Tibial artery (tissue), 4 donors: ENCODE measurements at places on chromosomes 11 and 22.

DNA sequence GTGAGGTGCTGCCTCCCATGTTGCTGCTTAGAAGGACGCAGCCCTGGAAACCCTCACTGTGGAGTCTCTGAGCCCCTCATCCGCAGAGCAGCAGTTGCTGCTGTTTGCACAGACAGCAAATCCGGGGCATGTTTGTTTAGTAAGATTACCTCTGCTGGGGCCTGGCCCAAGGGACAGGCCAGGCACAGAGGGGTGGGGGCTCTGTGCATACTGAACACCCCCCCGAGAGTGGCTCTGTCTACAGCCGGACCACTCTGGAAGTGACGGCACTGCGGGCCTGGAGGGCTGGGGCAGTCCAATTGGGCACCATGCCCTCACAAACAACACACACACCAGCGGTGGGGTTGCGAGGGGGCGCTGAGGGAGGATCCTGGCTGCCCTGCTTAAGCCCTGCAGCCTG is 22.9 kb upstream of the CCDC188 start:
- no peak for DNase-seq

GRCh38 chr11:79321263-79321662 is 119.6 kb downstream of the TENM4 start:
- DNase-seq: no peak

DNA sequence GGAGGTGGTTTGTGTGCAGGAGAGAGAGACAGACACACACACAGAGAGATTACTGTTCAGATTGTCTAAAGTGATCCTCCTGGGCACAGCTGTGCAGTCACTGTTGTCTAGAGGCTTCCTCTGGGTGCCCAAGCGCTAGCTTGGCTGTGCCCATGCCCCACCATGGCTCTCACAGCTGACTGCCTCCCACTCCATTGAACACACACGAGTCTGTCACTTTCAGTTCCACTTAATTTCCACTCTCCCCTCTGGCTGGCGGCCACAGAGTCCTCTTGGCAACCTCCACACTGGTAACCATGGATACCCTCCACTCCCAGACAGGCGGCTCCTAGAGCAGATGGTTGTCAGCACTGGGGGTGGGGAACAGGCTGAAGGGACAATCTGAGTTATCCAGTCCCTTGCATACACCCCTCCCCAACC is 29.1 kb downstream of the MAP6 start:
- DNase-seq: peak; percentile 79

- no peak for DNase-seq
These were observed 28.8 kb upstream of the CHKA start for GRCh38 chr11:68150037-68150436.

- no peak for DNase-seq
These were observed 338.6 kb downstream of the SHANK2 start for GRCh38 chr11:70913715-70914231.

- peak; percentile 73 for DNase-seq
These were observed 32.5 kb upstream of the ATXN10 start for GRCh38 chr22:45638834-45639746.

DNA sequence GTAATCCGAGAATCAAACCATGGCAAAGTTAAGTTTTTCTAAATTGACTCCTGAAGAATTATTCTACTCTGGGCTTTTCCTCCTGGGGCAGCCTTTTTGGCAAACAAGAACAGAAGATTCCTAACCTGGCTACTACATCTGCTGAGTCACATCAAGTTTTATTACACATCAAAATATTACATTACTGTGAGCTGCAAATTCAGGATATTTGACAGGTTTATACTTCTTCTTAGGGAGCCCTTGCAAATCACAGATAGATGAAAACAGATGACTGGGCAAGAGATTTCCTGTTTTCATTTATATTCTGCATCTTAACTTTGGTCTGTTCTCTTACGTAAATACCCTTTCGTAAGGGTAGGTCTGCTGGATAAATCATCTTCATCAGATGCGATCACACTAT is 23.6 kb downstream of the XRRA1 start:
- DNase-seq: no peak

GRCh38 chr11:45168366-45169130 is 22.1 kb downstream of the PRDM11 start:
- DNase-seq: peak; percentile 55

DNA sequence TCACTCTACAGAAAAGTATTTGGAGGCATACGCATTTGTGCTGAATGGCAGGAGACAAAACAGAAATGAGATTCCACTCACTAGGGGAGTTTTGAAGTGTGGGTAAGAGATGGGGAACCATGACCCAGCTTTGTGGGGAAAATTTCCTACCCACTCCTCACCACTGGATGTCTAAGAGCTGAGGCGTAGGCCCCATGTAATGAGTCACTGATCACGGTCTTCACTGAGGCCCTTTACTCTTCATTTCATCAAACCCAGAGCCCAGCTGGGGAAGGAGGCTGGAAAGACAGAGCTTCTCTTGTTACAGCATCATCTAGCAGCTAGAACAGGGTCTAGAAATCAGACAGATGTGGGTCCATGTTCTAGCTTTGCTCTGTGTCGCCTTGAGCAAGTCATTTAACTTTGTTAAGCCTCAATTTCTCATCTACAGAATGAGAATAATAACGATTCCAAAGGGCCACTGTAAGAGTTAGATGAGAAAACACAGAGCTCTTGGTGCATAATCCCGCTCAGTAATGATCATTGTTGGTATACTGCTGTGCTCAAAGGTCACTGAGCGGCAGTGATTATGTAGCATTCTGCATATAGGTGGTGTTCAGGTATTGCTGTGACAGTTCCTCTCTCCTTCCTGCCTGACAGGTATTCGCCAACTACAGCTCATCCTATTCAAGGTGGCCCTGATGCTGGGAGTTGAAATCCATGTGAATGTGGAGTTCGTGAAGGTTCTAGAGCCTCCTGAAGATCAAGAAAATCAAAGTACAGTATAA is 97.2 kb downstream of the MICAL2 start:
- DNase-seq: peak; percentile 10

DNA sequence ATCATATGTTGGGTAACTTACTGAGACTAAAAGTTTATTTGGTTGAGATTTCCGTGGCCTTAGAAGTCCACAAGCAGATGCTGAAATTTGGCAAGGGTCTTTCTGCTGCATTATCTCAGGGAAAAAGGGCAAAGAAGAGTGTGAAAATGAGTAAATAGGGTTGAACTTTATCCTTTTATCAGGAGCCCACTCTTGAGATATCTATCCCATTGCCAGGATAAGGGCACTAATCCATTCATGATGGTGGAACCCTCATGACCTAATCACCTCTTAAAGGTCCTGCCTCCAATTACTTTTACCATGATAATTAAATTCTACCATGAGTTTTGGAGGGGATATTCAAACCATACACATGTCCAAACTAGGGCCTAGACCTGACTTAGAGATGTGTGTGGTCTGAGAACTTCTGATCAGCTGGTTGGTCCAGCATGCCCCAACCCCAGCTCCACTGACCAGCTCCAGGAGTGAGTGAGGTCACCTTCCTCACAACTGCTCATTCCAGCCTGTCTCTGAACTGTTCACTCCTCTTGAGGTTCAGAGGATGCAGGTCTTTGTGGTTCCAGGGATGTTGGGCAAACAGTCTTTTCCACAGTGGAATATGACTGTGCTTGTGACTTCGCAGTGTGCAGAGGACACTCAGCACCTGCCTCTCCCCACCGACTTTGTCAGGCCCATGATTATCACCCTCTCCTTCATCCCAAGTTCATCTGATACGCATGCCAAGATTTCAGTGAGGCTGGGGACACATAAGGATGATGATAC is 130.1 kb upstream of the TOP3B start:
- no peak for DNase-seq

- DNase-seq: no peak
These were observed 32.8 kb downstream of the KCNQ1OT1 start for GRCh38 chr11:2666828-2667570.

DNA sequence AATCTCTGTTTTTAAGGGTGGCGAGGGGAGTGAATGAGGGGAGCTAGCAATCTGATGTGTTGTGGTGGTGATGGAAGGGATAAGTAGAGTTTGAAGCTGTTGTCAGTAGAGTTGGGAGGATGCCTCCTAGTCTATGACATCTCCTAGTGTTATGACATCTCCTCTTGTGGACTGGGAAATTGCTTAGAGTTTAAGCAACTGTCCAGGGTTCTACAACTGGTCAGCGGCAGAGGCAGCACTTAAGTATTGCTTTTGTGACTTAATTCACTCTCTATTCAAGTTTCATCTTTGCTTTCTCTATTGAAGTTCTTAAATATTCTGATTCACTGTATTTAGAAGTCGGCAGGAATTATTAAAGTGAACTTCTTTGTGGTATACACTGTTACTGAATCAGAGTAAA is 13.8 kb downstream of the BMAL1 start:
- DNase-seq: no peak

- DNase-seq: no peak
These were observed 17.5 kb upstream of the CDKN1C start for GRCh38 chr11:2902784-2903671.

- DNase-seq: no peak
These were observed 6.8 kb downstream of the QSER1 start for GRCh38 chr11:32899438-32899837.

DNA sequence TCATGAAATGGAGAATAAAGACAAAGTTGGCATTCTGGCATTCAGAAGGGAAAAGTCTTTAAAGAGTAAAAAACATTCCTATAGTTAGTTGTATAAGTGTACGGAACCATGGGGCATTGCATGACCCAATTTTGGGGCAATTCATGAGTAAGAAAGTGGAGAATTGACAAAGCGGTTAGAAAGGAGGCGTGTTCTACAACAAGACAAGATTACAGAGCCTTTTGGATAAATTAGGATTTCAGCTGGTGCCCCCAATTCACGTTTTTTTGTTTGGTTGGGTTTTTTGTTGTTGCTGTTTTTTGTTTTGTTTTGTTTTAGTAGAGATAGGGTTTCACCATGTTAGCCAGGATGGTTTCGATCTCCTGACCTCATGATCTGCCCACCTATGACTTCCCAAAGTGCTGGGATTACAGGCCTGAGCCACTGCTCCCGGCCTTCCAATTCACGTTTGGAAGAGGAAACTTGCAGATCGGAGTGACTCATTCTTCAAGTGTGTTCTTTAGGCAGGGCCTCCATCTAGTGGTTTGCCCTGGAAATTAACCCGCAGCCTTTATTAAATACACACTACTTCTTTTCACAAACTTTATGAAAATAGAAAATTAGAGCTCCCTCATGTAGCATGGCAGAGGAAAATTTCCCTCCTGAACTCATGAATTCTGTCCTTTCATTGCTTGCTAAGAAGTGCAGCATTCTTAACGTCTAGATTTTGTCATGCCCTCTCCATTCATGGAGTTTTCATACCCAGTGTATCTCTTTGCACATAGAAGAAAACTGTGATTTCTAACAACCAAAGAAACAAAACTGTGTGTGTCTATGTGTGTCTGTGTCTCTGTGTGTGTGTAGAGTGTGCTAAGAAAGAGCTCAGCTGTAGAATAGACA is 118.1 kb downstream of the BBOX1 start:
- DNase-seq: peak; percentile 57

- no peak for DNase-seq
These were observed 136.2 kb upstream of the SEZ6L start for GRCh38 chr22:26033071-26033470.

DNA sequence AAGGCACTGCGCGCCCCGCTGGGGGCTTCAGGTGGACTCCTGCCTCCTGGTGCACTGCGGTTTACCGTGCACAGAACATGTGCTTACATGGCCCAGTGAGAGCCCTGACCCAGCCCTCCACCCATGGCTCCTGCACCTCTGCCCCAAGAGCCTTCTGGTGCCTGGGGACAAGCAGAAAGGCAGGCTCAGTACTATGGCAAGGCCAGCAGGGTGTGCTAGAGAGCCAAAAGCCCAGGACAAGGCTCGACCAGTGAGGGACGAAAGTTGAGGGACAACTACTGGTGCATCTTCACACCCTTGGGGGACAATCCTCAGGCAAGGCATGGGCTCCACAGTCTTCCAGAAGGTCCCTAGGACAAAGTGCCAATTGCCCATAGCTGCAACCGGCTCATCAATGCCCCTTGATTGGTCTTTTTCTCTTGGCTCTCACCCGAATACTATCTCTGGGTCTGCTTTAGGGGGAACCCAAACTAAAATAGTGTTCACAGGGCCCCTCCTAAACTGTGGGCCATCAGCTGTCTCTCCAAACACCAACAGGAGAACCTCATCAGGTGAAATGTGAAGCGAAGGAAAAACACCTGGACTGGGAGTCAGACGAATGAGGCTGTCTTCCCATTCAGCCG is 13.5 kb downstream of the PGA5 start:
- DNase-seq: peak; percentile 31
